ENCODE measurements at places on chromosomes 16 and 17.

DNA sequence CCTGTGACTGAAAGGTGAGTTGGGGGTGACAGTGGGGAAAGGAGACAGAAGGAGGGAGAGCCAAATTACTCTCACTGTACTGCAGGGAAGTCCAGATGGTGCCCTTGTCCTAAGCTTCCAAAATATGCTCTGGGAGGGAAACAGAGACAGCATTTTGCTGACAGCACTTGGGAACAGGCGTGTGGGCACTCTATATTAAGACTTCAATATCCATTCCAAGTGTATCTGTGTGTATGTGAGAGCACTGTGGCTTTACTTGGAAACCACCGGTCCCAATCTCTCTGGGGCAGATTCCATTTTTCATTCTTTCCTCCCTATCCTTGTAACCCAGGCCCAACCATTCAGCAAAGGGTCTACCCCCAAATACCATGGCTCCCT is 407.3 kb downstream of the UTP18 start:
- DNase-seq, result no peak

- no peak for DNase-seq
These were observed 29.2 kb upstream of the ABR start for GRCh38 chr17:1208966-1209365.

DNA sequence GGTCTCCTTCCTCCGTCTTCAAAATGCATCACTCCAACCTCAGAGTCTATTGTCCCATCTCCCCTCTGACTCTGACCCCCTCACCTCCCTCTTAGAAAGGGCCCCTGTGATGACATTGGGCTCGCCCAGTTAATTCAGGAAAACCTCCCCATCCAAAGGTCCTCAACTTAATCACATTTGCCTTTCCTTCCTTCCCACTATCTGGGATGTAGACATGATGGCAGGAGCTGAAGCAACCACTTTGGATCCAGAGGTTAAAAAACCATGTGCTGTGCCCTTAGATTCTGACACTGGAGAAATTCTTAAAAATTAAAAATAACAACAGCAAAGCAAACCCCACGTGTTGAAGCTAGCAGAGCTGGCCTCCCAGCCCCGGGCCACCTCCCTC is 80.2 kb downstream of the ZDHHC7 start:
- no peak for DNase-seq

- no peak for DNase-seq
These were observed 1.4 kb downstream of the HSD3B7 start for GRCh38 chr16:30986129-30986991.

DNA sequence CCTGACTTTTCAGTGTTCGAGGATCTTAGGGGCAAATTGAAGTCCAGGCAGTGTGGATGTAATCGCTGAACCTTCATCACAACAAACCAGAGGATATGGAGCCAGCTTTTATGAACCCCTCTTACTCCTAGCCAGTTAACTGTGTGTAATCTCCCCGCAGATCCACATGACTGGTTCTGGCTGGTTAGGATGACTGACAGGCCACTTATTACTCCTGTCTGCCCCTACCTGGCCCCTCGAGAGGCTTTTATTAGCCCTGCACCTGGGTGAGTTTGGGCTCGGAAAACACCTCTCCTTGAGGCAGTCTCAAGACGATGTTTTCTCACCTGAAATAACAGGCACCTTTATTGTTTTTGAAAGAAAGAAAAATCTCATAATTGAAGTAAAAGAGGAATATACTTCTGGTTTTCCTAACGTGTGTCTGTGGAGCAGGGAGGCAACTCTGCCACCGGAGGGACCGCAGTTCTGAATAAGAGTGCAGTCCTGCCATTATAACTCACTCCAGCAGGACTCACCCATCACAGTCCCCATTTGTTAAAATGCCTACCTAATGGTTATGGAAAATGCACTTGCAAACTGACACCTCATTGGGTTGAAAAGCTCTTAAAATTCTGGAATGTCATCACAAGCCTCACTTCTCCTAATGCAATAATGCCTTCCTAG is 291.9 kb upstream of the N4BP1 start:
- DNase-seq, result no peak
